ENCODE measurements at places on chromosomes 4 and X.

DNA sequence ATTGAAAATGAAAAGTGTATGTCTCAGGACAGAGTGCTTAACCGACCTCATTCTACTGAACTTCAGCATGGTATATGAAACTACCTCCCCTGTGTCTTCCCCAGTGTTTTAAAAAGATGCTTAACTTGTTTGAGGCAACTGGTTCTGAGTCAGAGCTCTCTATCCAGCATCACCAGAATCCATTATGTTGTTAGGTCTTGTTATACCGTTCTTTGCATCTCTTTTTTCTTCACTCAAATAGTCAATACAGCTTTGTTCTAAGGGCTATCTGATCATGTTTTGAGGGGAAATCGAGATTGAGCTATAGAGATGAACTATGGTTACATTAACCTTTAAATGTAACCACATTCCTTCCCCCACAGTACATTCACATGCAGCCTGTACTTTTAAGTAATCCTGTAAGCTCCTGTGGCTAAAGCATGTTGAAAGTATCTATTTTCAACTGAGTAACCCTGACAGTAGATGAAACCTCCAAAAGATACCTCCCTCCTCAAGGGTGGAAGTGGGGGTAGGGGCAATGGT is 514.4 kb downstream of the RPA4 start:
- no peak for DNase-seq

DNA sequence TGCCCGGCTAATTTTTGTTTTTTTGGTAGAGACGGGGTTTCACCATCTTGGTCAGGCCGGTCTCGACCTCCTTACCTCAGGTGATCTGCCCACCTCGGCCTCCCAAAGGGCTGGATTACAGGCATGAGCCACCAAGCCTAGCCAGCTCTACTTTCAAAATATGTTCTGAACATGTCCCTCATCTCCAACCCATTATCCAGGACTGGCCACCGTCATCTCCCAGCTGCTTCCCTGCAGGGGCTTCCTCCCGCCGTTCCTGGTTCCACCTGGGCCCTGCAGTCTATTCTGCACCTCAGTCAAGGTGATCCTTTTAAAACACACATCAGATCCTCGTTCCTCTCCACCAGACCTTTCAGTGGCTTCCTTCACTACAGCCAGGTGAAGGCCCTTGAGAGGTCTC is 80.9 kb upstream of the NKX1-1 start:
- no peak for DNase-seq

GRCh38 chrX:16087076-16087475 is 36.3 kb upstream of the GRPR start:
- no peak for DNase-seq

DNA sequence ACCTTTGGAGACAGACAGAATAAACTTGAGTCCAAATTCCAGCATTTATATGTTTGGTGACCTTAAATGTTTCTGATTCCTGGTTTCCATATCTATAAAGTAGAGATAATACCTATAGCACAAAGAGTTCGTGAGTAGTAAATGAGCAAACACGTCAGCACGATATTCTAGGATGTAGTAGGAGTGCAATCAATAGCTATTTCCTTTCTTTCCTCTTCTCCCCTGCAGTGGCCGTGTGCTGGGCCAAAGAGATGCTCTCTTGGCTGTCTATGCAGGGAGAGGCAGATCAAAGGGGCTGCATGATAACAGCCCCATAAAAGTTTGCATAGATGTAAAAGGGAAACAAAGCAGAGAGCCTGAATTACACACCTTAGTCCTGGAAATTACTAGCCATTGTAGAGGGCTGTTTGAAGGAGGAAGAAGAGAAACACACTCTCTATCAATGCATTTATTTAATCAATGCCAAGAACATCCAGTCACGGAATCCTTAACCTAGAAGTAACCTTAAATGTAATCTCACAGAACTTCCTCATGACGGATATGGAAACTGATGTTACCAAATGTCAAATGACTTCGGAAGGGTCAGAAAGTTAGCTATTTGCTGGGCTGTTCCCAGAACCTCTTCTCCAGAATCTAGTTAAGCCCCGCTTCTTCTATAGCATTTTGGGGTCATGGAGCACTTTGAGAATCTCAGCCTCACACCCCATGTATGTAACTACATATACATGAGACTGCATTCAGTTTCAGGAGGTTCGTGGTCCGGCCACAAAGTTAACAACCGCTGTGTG is 35.5 kb upstream of the PLAC8 start:
- no peak for DNase-seq

- no peak for DNase-seq
Measured at GRCh38 chrX:13198056-13198761, 121.6 kb downstream of the ATXN3L start.

- no peak for DNase-seq
Measured at GRCh38 chr4:183436417-183436816, 8.0 kb upstream of the CDKN2AIP start.

GRCh38 chr4:120922381-120923206 is at the start of gene PRDM5:
TSS of gene PRDM5 (minus strand) at chr4:120922726. CDS start at chr4:120922608, 118 bp downstream.
- DNase-seq = no peak

DNA sequence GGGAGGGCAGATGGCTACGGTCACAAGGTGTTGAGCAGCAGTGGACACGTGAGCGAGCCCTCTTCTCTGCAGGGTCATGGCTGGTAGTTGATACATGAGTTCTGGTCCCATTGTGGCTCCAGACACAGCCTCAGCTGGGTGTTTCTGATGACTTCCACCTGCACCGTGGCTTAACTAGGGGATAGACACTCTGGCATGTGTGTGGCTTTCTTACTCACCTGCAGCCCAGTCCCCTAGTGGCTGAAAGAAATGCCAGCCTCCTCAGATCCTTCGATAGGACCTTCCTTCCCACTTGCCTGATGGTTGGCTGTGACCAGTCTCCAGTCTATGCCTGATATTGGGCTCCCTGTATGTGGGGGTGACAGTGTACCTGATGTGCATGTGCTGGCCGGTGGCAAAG is 5.0 kb downstream of the GPR78 start:
- DNase-seq = no peak

DNA sequence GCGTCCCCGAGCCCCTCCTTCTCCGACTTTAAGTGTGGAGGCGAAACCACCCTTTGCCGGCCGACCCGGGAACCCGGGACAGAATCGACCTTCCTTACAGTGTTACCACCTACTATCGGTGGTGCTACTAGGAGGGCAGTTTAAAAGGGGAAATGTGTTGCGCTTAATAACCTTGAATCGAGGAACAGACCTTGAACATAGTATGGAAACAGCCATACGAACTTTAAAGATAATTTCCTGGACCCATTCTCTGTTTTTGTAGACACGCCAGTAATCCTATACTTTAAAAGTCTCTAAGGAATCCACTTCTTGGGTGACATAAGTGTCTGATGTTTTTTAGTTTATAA is 1.5 kb downstream of the ING2 start:
- no peak for DNase-seq

DNA sequence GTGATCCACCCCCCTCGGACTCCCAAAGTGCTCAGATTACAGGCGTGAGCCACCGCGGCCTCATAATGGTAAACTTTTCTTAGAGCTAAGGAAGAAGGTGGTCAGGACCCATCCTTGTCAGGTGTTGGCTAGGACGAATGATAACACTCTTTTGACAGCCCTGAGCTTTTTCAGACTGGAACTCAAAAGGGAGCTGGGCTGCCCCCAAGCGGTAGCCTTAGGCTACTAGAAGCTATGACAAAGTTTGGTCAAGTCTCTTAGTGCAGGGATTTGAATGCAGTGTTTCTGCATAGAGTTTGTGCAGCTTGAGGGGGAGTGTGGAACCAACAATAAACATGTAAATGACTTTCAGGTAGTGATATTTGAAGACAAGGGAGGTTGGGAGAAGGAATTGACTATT is 11.8 kb upstream of the HSD17B10 start:
- DNase-seq = no peak

- DNase-seq = no peak
Measured at GRCh38 chr4:80790152-80790551, 240.4 kb upstream of the BMP3 start.

GRCh38 chr4:187839765-187840164 is 155.8 kb upstream of the ZFP42 start:
- DNase-seq = no peak

- no peak for DNase-seq
Measured at GRCh38 chrX:21963731-21964405, 23.4 kb downstream of the SMS start.

DNA sequence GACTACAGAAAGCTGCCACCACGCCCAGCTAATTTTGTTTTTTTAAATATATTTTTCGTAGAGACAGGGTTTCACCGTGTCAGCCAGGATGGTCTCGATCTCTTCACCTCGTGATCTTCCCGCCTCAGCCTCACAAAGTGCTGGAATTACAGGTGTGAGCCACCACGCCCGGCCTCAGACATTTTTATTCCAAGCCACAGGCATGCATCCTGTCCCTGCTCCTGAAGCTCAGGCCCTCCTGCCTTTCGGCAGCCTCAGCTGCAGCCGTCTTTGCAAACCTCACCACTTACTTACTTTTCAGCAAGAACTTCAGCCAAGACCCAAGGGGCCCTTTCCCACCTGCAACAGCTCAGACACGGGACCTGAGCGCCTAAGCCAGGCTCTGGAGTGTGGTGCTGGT is 26.0 kb downstream of the FAM53A start:
- no peak for DNase-seq

GRCh38 chr4:5041699-5042098 is 9.6 kb upstream of the STK32B start:
- DNase-seq = no peak

DNA sequence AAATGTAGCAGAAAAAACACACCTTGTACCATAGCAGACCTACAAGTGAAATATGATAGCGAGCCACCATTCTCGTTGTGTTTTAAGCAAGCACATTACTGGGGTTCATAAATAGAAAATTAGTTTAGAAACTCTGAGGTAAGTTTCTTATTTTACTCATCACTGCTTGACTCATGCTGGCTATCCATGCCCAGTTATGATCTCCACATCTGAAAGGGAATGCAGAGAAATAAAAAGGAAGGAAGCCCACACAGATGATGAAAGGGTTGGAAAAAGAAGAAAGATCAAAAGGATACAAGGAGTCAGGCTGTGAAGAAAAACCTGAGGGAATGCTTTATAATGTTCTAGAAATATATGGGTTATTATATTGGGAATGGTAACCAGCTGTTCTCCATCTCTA is 54.5 kb downstream of the CAMK2D start:
- DNase-seq = no peak

DNA sequence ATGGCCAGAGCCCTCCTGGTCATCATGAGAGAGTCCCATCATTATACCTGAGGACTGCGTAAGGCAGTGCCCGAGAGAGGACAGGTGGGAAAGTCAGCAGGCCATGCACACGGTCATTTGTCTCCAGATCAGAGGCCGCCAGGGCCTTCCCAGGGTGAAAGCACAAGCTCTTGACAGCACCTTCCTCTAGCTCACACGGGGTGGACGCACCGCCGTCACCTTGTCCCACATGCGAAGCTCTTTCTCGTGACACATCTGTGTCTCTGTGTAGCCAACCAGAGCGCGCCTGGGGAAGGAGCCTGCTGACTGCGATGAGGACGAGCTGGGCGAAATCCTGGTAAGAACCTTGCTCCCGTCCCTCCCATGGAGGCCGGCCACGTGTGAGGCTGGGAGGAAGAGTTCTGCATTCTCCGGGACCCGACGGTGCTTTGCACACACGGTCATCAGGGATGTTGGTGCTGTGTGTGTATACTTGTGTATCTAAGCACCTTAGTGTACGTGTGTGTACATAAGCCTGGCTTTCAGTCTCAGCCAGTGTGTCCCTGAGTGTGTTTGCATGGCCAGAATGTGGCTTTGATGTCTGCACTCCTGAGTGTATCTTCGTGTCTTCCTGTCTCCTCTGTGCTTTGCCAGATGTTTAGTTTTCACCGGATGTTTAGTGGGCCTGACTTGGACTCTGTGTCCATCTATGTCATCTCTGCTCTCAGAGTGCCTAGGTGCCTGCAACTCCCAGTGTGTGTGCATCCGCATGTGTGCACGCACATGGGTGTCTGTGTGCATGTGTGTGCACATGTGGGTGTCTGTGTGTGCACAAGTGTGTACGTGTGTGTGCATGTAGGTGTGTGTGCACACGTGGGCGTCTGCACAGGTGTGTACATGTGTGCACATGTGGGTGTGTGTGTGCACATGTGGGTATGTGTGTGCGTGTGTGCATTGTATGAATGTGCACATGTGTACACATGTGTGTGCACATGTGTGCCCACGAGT is 15.1 kb downstream of the ATP5ME start:
- no peak for DNase-seq

GRCh38 chr4:76035141-76035540 is 729 bp downstream of the CXCL11 start:
- DNase-seq = no peak

GRCh38 chr4:126520731-126521130 is 1112.0 kb upstream of the INTU start:
- DNase-seq = no peak

GRCh38 chr4:74189331-74190043 is 31.6 kb downstream of the MTHFD2L start:
- DNase-seq = no peak

DNA sequence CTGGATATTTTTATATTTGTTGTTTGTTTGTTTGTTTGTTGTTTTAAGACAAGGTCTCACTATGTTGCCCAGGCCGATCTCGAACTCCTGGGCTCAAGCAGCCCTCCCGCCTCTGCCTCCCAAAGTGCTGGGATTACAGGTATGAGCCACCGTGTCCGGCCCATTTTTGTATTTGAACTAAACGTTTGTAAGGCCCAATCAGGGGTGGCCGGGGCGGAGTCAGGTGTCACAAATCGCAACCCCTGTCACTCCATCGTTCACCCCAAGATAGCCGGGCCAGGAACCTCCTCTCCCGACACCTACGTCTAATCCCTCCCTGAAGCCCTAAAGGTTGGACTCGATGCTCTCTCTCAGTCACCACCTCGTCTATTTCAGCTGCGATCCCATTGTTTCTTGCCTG is 722 bp upstream of the EFHC2 start:
- peak; percentile 6 for DNase-seq

DNA sequence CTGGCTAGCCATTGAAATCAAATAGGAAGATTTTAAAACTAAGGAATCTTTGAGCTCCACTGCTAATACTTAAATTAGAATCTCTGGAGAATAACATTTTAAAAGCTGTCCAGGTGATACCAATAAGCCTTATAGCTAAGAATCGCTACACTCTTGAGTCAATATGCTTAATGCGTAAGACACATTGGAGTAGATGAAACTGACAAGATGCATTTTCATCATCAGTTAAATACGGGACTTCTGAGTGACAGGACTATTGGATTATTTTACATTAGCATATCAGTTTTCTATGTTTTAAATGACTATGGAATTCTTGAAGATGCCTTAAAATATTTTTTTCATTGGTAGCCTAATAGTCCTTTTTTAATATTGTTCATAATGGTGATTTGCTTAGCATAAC is 80.2 kb downstream of the ATOH1 start:
- DNase-seq = no peak

DNA sequence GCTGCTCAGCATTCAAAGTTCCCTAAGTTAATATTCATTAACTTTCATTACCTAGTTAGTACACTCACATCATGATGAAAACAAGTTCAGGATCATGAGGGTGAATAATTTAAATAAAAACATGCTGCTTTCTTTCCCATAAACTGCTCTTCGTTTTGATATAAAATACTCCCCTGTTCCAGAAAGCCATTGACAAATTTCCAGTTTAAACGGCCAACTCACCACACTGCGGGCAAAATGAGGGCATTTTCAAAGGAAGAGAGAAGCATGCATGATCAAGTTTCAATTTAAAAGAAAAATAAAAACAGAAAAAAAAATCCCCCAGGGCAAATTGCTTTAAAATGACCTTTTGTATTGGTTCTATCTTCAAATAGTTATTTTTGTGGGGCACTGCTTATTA is 69.6 kb downstream of the EPHA5 start:
- no peak for DNase-seq
